ENCODE measurements at places on chromosomes 11 and 22.

GRCh38 chr11:19711911-19712280 lies 741 bp upstream of the NAV2 start:
- DNase-seq, result no peak

GRCh38 chr11:87810486-87810885 lies 364.8 kb downstream of the RAB38 start:
- DNase-seq, result no peak

DNA sequence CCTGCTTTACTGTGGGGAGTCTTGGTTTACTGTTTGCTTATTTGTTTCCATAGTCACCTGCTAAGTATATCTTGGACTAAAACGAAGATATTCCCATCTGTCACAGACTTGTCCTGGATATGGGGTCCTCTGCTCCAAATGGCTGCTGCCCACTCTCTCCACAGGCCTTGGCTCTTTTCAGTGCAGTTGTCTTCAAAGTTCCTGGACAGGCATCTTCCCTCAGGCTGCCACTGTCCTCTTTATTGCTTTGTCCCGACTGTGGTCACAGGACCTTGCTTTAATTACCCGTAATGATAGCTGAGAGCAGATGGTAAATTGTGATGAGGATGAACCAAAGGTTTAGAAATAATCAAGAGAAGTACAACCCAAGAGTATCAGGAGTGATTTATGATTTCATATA lies 713.9 kb upstream of the CCDC179 start:
- no peak for DNase-seq

DNA sequence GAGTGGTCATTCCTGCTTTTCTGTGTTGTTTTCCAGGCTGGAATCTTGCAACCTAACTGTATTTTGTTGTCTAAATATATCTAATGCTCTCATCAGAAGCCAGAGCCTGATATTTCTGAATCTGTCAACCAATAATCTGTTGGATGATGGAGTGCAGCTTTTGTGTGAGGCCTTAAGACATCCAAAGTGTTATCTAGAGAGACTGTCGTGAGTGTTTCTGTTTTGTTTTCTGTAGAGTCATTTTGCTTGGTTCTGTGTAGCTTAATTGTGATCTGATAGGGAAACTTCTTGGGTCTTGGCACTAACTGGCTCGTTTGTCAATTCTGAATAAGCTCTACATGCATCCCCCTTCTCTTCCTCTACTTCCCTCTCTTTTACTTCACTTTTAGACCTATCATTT lies 31.2 kb upstream of the RBMXL2 start:
- DNase-seq, result no peak

GRCh38 chr11:99584830-99585229 lies 564.1 kb downstream of the CNTN5 start:
- DNase-seq, result no peak

- peak; percentile 61 for DNase-seq
These were observed 647 bp upstream of the PHF21A start for GRCh38 chr11:46121724-46122477.

- DNase-seq, result no peak
These were observed 7.3 kb downstream of the NF2 start for GRCh38 chr22:29610780-29611179.

GRCh38 chr22:32804531-32805360 lies 3.2 kb downstream of the TIMP3 start:
- DNase-seq, result no peak

GRCh38 chr11:10894666-10895065 lies 36.8 kb upstream of the ZBED5 start:
- no peak for DNase-seq

GRCh38 chr11:55714982-55715888 lies 53.2 kb downstream of the OR4C6 start:
- no peak for DNase-seq

DNA sequence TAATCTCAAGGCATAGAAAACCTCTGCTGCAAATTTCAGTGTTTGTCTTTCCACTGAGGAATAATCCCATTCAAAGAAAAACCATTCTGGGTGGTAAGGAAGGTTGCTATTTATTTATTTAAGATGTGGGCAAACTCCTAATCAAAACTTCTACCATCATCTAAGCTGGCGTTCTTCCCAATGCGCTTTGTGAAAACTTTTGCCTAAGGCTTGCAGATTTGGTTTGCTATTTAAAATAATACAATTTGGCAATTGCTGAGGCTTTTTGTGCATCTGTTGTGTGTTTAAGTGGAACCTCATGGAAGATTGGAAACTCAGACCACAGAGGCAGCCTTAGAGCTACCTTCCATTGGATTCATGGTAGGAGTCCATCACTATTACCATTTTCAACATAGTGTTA lies 309.0 kb downstream of the BLID start:
- DNase-seq, result no peak

DNA sequence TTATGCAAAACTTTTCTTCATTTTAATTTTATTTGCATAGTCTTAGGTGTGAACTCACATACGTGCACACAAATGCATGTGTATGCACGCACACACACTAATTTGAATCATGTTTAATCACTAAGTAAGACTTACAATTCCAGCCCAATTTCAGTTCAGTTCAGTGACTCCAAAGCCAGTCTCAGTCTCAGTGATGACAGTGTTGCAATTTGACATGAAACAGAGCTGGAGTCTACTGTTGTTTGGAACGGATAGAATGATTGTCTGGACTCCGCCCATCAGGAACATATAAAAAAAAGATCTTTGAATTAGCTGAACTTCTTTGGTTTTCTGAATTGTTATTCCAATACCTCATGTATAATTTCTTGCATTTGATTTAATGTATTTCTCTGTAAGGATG lies 14.9 kb upstream of the OR51S1 start:
- no peak for DNase-seq

DNA sequence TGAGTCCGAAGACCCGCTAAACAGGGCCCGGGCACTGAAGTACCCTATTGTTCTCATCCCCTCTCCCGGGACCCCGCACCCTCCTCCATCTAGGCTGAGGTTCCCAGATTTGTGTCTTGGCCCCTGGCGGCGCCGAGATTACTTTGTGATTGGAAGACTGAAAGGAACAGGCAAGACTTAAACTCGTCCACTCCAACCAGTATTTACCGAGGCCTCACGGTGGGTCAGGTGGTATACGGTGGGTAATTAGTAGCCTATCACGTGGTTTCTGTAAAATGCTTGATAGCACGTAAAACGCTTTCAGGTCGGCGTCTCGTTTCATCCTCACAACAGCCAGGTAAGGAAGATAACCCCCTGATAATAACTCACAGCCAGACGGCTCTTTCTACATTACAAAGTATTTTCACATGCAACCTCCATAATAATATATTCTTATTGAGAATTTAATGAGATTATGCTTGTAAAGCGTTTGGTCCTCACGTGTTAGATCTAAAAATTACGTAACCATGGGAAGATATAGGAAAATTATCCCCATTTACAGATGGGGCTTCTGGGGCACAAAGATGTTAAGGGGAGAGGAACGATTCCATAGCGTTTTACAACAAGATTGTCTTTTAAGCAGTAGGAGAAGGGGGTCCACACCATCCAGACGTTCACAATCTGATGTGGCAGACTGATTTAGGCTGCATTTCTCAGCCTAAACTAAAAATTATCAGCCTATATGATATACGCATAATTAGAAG lies 642 bp upstream of the PIK3C2A start:
- DNase-seq, result peak; percentile 40

DNA sequence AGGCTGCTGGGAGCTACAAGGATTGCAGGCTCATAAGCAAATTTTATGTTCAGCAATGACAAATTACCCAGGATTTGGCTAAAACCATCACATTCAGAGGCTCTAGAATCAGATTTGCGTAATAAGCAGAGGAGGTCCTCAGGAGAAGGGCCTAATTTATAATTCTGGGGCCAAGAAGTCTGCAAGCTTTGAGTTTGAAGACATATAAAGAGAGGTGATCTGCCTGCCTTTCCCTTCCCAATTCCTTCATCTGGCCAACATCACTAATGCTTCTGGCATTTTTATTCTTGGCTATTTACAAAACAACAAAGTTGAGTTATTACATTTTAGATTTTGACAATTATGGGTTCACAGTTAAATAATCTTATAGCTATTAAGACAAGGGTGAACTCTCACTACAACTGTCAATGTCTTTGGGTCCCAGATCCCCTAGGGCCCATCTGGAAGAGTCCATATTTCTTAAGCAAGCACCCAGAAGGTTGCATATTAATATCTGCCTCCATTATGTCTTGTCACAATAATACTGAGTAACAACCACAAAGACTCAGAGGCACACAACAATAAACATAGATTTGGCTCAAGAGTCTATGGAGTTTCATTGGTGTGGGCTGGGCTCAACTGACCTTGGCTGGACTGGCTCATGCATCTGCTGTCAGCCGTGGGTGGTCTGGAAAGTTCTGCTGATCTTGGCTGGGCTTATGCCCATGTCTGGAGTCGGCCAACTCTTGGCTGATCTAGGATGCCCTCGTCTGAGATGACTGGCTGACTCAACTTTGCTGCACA lies 67.2 kb upstream of the CD82 start:
- DNase-seq, result no peak

DNA sequence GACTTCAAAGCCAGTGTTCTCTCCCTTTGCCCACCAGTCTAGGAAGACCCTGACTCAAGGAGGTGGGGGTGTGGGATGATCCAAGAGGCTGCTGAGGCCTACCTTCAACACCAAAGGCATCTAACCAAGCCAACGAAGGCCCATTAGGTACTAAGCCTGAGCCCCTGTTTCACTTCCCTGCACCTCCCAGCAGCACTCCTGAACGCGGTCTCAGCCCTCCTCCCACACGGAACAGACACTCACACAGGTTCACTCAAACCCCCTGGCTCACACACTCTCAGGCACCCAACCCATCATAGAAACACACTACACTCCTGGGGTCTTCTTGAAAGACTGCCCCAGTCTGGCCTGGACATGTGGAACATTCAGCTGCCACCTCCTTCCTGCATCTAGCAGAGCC lies 40.7 kb downstream of the SLC22A12 start:
- no peak for DNase-seq

DNA sequence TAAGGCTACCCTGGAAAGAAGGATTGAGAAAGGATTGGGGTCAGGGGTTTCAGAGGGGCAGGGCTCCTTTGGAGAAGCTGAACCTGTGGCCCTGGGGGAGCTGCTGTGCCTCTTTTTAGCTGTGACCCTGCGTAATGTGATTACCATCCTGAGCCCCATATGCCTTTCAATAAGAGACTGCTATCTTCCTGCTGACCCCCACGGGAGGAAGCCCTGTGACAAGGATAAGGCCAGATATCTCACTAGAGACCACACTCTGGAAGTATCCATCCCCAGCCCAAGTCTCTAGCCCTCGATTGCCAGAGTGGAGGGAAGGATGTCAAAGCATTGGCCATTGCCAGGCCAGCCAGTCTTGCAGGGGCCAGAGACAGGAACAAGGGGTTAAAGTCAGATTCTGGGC lies 4.8 kb upstream of the SLC39A13 start:
- no peak for DNase-seq

GRCh38 chr11:75896843-75897419 lies 81.9 kb downstream of the UVRAG start:
- peak; percentile 3 for DNase-seq

GRCh38 chr11:118845369-118845768 lies 38.3 kb upstream of the CXCR5 start:
- DNase-seq, result no peak

- DNase-seq, result no peak
These were observed 351.4 kb downstream of the ETS1 start for GRCh38 chr11:128235958-128236357.
